ELR (cell line): ENCODE measurements at places on chromosomes 7 and 10.

GRCh38 chr10:69810675-69811397 is 9.1 kb downstream of the COL13A1 start:
- DNase-seq = no peak

DNA sequence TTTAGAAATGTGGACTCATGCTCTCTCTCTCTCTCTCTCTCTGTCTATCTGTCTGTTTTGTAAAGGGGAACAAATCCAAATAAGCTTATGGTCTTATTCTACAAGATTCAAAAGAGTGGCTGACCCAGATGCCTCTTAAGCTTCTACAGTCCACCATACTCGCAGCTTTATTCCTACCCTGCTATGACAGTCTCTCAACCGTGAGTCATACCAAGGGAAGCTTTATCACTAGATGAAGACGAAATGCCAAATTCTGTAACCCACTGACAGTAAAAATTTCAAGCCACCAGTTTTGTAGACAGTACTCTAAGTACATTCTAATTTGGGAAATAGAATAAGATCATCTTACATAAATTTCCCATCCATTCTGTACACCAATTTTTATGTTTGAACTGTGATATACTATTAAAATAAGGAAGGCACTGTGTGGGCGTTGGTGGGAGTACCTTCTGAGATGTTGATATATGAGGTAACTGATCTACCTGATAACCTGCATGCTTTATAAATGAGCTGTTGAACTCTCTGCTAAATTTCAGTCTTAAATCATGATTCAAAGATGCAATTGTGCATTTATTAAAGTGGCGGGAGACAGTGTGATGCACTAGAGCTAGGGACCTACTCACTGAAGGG is 153.2 kb downstream of the KLF6 start:
- peak; percentile 32 for DNase-seq

- DNase-seq = peak; percentile 72
Measured at GRCh38 chr7:132739271-132739955, 163.1 kb upstream of the PLXNA4 start.

GRCh38 chr10:66746246-66746645 is 179.6 kb upstream of the LRRTM3 start:
- DNase-seq = peak; percentile 3

- DNase-seq = no peak
Measured at GRCh38 chr10:120825878-120826769, 25.0 kb upstream of the WDR11 start.

DNA sequence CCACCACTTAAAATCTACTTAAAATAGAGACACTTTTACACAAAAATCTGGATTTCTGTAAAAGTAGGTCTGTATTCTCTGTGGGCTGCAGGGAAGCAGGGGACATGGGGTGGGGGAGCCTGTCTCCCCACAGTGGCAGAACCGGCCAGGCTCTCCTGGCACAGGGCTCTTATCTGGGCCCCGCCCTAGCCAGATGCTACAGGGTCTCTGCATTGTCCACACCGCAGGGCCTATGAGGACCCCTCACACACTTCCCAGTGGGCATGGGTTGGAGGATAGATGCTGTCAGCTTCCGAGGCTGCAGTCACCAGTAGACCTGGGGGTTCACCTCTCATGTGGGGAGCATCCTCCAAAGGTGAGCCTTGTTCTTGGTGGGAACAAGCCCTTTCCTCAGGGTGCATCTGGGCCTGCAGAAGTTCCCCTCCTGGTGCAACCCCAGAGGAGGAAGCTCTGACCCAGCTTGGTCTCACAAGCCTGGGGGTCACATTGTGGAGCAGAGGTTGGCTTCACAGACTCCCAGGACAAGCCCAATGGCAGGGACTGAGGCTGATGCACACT is 15.4 kb upstream of the MYL7 start:
- DNase-seq = no peak

GRCh38 chr10:118332948-118333710 is 9.0 kb downstream of the FAM204A start:
- DNase-seq = no peak
